ENCODE measurements at places on chromosomes 6 and 20. TPM values are rescaled to one million over a fixed set of nuclear protein-coding genes. Genes with fewer than 3 reads are reported as not detected.

SLC35D3 gene
- total RNA-seq, result not detected

EPPIN gene
- not detected for total RNA-seq

PLG gene
- total RNA-seq, result not detected

CPNE5 gene
- 0.26 TPM for total RNA-seq

FAM217A gene
- total RNA-seq, result not detected

SMPD2 gene
- total RNA-seq, result 7.9 TPM

C6orf118 gene
- not detected for total RNA-seq

BMP7 gene
- not detected for total RNA-seq

DEFB125 gene
- not detected for total RNA-seq

MEI4 gene
- total RNA-seq, result not detected

VWA7 gene
- under 0.01 TPM for total RNA-seq

PXT1 gene
- 0.26 TPM for total RNA-seq

ARFGEF3 gene
- total RNA-seq, result under 0.01 TPM

SPATS1 gene
- total RNA-seq, result under 0.01 TPM

MOG gene
- not detected for total RNA-seq

HLA-DQB2 gene
- not detected for total RNA-seq

BRPF3 gene
- 10.6 TPM for total RNA-seq

LY6G6C gene
- not detected for total RNA-seq

All from fibroblast of lung (primary cell).